ENCODE measurements at places on chromosomes 12 and 14. TPM values are rescaled to one million over a fixed set of nuclear protein-coding genes. Genes with fewer than 3 reads are reported as not detected.

DNA sequence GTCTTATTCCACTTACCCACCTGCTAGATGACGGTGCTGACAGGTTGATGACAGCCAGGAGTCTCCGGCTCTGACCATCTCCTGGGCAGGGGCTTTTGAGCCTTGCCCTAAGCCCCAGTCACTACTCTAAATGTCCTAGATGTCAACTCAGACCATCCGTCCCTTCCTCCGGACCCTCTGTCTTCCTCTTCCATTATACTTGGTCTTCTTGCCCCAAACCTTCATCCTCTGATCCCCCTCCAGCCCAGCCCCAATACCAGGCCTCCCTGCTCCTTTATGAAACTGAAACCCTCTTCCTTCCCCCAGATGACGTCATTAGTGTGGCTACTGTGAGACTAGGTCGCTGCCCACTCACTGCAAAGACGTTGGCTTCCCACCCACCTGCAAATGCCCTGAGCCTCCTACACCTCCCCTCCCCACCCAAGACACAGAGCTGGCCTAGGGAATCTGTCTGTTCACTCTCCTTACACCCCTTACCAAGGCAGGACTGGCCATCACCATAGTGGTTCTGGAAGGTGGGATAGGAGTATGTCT, 10.1 kb downstream of the KRT71 start:
- no peak for DNase-seq

MYO1H gene
- 0.79 TPM for total RNA-seq

STX2 gene
- total RNA-seq: 8.2 TPM

- DNase-seq: no peak
Observed at GRCh38 chr12:6457220-6457945, 5.5 kb downstream of the TAPBPL start.

DNA sequence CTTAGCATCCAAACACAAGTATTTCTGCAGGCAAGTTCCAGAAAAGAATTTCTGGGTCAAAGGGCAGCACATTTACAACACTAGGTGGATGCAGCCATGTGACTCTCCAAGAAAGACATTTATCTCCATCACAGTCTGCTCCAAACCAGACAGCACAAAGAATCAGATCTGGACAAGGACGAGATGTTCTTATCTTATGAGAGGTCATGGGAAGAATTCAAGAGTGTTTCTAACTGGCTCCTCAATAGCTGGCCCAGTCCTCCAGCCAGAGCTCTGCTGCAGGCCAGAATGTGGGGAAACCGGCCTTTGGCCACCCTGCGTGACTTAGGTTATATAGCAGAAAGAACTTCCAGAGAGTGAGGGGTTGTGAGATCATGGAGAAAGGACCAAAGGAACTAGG, 17.4 kb downstream of the TMEM119 start:
- no peak for DNase-seq
